SK-N-DZ (cell line): ENCODE measurements at places on chromosomes 7 and 10.

GRCh38 chr10:112783351-112784021 lies 166.6 kb upstream of the TCF7L2 start:
- DNase-seq: peak; percentile 39

- DNase-seq: no peak
These were observed 338.1 kb downstream of the WDR37 start for GRCh38 chr10:1394155-1394912.

- no peak for DNase-seq
These were observed 71.0 kb downstream of the SH2D4B start for GRCh38 chr10:80608706-80609105.

GRCh38 chr7:105610165-105610930 lies 29.1 kb upstream of the EFCAB10 start:
- DNase-seq: no peak

- no peak for DNase-seq
These were observed 169.9 kb downstream of the SKIDA1 start for GRCh38 chr10:21355591-21356011.

DNA sequence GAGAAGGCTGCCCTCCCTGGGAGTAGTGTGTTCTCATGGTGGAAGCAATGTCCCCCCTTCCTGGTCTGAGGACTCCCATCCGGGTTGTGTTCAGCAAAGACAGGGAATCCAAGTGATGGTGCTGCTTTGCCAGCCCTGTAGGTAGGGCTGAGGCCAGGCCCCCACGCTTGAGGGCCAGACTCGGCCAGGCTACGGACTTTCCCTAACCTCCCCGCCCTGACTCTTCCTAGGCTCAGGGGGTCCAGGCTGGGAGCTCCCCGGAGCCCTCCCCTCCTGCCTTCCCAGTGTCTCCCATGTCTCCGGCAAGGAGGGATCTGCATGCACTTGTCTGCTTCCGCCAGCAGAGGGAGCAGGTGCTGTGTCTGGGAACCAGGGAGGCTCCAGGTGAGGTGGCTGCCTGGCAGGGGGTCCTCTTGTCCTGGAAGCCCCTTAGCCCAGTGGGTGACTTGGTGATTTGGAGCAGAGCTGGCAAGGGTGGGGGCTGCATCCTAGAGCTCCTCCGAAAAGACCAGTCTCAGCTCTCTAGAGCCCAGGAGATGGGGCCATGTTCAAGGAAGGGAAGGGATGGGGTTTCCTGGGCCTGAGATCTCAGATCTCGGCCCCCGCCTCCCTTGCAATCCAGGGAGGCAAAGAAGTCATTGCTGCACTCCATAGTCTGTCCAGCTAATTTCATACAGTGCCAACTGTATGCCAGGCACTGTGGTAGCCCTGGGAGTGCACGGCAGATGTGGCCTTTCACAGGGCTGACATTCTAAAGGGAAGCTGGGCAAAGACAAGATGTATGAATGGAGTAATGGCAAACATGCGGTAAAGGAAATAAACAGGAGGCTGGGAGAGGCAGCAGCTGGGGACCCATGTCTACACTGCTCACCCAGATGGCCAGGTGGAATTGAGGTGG lies 20.3 kb upstream of the SFRP5 start:
- peak; percentile 65 for DNase-seq
